ENCODE measurements at places on chromosomes 4 and X.

GRCh38 chr4:78634011-78634664 lies 82.6 kb downstream of the ANXA3 start:
- no peak for DNase-seq

DNA sequence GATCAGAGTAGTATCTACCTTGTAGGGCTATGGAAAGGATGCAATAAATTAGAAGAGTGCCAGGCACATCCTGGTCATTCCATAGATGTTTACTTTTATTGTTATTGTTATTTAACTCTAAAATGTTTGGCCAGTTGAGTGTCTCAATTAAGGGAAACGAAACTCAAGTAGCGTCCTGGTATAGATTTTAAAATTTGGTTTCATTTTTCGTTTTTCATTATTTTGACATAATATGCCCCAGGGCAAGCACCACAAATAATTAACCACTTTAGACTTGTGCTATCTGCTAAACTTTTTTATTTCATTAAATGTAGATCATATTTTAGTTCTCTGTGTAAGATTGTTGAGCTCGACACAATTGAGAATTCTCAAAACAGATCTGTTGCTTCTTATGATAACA lies 179.7 kb upstream of the PRPS2 start:
- no peak for DNase-seq

- no peak for DNase-seq
These were observed 316.7 kb downstream of the ARHGAP10 start for GRCh38 chr4:148048598-148048997.

- no peak for DNase-seq
These were observed 97.6 kb downstream of the CPE start for GRCh38 chr4:165476214-165477098.

- DNase-seq: no peak
These were observed 72.7 kb downstream of the FRMPD4 start for GRCh38 chrX:12210971-12211370.

- DNase-seq: no peak
These were observed 118.0 kb upstream of the WDFY3 start for GRCh38 chr4:85084371-85085094.

DNA sequence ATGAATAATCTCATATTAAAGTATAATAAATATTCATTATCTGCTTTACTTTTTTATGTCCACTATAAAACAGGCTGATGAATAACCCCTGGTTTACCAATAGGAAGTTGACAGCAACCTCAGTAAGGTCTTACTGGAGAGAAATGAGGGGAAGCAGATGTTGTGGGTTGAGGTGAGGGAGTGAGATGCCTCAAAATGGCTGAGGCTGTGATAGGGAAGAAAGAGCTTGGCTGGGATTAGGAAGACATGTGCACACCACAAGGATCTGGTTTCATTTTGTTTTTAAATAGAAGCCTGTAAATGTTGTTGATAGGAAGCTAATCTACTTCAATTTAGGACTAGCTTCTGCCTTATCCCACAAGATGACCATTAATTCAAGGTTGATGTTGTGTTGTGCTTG lies 14.4 kb upstream of the CYBB start:
- no peak for DNase-seq

DNA sequence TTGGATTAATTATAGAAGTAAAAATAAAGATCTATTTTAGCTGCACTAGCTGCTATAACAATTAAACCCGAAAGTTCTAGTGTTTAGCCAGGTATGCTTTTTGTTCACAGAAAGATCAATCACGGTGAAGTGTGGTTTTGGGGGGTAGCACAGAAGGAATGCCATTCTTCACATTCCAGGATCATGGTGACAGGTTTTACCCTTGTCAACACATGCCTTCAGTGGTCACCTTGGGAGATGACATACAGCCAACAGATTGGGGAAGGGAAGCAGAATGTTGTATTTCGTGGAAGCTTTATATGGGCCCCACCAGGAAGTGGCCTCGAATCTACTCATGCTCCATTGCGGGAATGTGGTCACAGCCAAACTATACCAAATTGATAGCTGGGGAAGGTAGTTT lies 753.6 kb downstream of the RAPGEF2 start:
- no peak for DNase-seq

GRCh38 chrX:67684136-67684535 lies 140.3 kb downstream of the AR start:
- no peak for DNase-seq

DNA sequence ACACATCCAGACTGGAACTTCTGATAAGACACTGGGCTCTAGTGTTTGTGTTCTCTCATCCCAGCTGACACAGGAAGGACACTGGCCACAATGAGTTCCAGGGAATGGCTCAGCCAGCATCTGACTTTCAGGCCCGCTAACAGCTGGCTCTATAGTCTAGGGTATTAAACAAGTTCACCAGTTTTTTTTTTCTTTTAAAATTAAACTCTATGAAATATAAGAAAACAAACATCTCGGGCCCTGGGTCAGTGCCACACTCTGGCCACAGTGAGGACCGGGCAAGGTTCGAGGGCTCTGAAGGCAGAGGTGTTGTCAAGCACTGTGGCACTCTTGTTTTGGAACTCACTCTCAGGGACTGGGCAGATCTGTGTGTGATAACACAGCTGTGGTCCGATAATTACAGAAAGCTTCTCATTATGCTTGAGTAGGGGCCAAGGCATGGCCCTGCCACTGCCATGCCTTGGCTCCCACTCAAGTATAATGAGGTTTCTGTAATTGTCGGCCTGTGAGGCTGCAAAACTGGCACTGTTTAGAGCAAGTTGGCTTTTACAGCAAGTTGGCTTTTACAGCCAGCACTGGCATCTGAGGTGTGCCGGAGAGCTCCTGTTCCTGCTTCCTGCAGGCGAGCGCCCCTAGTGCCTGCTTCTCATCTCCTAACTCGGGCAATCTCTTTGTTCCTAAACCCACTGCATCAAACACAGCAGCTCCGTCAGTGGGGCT lies 62.8 kb downstream of the PPP1R2C start:
- DNase-seq: peak; percentile 19

- no peak for DNase-seq
These were observed 46.2 kb downstream of the CASK start for GRCh38 chrX:41877167-41877566.

- DNase-seq: no peak
These were observed 220.4 kb downstream of the MAML3 start for GRCh38 chr4:139933541-139933940.

GRCh38 chrX:7074148-7074907 lies 73.2 kb upstream of the STS start:
- no peak for DNase-seq

DNA sequence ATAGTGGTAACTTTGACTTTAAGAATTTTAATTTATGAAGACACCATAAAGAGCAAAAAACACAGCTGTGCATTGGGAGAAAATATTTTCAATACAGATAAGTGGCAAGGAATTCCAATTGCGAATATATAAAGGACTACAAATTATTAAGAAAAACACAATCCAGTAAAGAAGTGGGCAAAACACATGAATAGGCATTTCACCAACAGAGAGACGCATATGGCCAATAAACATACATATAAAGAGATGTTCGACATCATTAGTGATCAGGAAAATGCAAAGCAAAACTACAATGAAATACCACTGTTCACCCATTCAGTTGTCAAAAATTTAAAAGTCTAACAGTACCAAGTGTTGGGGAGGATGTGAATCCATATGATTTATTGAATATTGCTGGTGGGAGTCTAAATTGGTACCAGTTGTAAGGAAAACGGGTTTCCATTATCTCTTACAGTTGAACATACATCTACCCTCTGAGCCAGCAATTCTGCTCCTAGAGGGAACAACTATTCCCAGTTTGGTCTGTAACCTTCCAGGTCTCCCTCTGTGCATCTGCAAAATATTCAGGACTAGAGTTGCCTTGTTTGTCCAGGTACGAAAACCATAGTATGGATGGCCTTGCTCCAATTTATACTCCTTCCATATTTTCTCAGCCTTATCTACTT lies 1.7 kb upstream of the MPP1 start:
- DNase-seq: no peak

DNA sequence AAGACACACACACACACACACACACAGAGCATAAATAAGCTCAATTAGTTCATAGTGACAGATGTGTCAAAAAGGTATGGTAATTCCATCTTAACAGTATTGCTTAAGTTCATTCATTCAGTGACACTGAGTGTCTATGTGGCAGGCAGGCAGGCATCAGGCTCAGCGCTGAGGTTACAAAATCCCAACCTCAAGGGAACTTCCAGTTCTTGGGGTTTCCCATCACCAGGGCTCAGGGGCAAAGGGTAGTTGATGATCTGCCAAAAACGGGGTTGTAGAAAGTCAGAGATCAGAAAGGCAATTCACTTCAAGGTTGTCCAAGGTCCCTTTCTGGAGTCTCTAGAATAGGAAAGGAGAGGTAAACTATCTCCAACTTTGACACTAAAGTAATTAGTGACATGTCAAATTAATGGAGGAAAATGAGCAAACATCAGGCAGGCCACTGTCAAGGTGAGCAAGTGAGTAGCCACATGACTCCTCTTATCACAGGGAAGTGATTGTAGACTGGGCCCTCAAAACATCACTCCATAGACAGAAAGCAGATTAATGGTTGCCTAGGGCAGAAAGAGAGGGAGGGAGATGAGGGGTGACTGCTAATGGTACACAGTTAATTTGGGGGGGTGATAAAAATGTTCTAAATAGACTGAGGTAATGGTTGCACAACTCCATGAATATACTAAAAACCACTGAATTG lies 41.8 kb downstream of the GPC4 start:
- no peak for DNase-seq

- no peak for DNase-seq
These were observed 29.8 kb downstream of the IQCM start for GRCh38 chr4:149785696-149786431.

GRCh38 chr4:69095301-69095731 lies 958 bp upstream of the UGT2B7 start:
- DNase-seq: no peak

DNA sequence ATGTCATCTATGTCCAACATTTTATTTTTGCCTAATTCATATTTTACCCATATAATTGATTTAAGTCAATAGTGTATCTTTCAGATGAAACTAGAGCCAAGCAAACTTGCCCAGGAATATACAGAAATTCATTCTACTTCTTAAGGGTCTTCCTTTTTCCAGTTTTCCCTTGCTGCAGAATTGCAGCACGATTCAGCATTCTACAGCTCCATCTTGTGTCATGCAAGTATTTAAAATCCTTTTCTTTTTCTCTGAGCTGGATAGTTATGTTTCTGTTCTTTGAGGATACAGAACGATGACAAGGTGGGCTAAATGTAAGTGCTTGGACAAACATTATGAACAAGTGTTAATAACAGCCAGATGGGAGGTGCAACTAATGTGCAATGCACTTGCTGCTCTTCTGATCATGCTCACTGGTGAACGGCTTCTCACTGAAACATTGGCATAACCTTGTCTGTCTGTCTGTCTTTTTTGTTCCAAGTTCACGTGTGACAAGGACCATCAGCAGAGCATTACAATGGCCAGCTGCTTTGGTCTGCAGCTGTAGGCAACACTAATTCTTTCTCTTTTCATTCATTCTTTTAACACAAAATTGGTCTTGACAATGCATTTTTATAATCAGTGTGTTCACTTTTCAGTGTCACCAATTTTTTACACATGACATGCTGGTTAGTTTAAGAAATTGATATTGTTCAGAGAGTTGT lies 1821.7 kb downstream of the ARAP2 start:
- no peak for DNase-seq

GRCh38 chr4:82801910-82802521 lies 3.4 kb upstream of the SCD5 start:
- no peak for DNase-seq

GRCh38 chr4:179989975-179990374 lies 2253.2 kb upstream of the TENM3 start:
- DNase-seq: no peak

DNA sequence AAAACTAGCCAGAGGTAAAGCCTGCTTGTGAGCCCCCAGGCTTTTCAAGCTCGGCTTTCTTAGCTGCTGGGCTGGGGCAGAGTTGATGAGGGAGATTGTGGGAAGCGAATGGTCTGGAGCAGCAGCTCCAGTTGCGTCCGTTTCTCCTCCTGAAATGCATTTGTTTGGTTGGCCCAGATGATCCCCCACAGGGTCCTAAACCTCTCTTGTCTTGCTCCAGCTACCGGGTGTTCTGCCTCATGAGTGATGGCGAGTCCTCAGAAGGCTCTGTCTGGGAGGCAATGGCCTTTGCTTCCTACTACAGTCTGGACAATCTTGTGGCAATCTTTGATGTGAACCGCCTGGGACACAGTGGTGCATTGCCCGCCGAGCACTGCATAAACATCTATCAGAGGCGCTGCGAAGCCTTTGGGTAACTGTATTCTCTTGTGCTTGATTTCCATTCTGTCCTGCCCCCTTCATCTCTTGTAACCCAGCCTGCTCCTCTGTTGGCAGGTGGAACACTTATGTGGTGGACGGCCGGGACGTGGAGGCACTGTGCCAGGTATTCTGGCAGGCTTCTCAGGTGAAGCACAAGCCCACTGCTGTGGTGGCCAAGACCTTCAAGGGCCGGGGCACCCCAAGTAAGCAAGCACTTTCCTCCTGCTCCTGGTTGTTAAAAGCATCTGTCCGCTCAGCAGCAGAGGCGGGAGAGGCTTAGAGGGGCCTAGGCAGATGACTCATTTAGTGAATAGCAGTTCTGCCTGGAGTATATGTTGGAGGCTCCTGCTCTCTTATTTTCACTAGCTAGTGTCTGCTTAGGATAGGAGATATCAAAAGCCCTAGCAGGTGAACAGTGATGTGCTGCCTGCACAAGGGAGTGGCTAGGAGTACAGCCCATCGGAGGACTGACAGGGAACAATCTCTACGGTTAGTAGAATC lies 15.3 kb downstream of the TKTL1 start:
- DNase-seq: no peak

DNA sequence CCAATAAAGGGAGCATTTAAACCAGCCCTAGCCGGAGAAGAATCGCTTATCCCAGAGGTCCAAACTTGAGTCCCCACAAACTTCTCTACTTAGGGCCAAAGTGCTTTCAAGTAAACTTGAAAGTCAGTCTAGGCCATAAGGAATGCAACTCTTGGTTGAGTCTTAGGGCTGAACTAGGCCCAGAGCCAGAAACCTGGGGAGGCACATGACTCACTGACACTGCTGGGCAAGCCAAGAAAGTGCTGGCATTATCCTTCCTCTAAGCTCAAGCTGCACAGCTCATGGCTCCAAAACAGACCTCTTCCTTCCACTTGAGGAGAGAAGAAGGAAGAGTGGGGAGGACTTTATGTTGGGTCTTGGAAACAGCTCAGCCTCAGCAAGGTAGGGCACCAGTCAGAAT lies 1257.3 kb upstream of the DIAPH2 start:
- DNase-seq: no peak

GRCh38 chr4:186891859-186892486 lies 168.3 kb upstream of the FAT1 start:
- no peak for DNase-seq

- no peak for DNase-seq
These were observed 190.6 kb downstream of the FRAS1 start for GRCh38 chr4:78247536-78248285.

DNA sequence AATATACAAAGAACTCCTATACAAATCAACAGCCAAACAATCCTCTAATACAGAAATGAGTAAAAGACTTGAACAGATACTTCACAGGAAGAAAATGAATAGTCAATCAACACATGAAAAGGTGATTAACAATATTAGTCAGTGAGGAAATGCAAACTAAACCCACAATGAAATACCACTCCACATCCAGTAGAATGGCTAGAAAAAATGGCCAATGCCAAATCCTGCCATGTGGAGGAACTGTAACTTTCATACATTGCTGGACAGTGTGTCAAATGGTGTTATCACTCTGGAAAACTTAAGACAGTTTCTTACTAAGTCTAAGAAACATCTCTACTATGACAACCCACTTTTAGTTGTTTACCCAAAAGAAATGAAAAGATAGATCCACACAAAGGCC lies 59.5 kb downstream of the NSG1 start:
- DNase-seq: no peak
